ENCODE measurements at places on chromosomes 2 and 18.

DNA sequence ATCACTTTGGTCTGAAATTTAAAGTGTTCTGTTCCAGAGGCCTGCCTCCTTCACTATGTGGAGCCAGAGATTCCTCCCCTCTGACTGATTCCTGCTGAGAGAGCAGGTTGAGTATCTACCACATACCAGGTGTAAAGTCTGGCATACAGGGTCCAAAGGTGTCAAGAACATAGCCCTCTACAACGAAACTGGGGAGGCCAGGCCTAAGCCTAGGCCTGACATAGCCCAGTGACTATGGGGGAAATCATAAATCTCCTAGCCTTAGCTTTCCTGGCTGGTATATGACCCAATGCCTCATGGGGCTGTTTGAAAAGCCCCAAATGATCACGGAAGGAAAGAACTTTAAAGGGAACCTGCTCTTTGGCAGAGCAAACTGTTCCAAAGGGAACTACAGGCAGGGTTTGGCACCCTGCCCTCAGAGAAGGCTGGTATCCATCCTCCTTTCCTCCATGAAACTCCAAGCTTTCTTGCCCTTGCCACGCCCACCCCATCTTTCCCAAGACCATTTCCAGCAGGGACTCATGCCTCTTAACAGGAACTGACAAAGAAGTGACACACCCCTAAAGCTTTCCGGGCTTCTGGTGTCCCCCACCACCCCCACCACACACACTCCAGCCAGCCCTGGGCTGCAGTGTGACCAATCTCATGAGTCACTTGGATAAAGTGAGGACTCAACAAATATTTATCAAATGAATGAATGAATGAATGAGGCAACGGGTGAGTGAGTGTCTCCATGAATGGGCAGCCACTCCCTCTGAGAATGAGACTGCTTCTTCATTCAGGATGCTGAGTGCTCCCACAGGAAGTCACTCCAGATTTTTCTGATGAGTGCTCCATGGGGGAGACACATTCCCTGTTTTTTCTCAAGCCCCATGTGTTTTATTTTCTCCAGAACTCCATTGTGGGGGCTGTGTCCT is 114.5 kb upstream of the STPG4 start:
- peak; percentile 98 for DNase-seq

- DNase-seq = no peak
Observed at GRCh38 chr18:68466672-68467071, 248.2 kb downstream of the TMX3 start.

DNA sequence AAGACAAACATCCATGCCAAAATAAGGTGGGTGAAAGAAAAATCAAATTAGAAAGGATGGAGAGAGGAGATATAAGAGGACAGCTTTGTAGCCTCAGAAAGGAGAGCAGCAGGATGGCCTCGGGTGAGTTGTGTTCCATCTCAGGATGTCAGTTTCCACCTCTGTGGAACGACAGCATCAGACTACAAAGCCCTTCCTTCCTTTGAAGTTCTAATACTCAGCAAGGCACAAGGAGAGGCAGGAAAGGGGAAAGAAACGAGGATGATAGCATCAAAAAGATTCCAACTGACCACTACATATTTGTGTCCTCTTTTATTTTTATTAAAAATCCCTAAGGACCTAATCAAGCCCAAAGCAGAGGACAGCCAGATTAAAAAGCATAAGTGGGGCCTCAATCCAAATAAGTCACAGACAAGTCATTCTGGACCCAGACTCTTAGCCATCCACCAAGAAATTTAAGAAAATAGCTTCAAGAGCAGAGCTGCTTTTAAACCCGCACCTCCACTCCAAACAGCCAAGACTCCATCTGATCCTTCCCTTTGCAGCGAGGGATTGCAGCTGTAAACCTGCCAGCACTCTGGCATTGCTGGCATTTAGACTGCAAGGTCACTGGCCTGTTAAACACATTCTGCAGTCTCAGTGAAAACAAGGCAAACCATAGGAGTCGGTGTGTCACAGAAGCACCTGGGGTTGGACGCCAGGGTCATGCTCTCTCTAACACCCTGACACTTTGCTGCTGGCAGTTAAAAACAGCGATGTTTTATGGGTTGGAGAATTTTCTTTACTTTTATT is 314.5 kb upstream of the CHAC2 start:
- no peak for DNase-seq

DNA sequence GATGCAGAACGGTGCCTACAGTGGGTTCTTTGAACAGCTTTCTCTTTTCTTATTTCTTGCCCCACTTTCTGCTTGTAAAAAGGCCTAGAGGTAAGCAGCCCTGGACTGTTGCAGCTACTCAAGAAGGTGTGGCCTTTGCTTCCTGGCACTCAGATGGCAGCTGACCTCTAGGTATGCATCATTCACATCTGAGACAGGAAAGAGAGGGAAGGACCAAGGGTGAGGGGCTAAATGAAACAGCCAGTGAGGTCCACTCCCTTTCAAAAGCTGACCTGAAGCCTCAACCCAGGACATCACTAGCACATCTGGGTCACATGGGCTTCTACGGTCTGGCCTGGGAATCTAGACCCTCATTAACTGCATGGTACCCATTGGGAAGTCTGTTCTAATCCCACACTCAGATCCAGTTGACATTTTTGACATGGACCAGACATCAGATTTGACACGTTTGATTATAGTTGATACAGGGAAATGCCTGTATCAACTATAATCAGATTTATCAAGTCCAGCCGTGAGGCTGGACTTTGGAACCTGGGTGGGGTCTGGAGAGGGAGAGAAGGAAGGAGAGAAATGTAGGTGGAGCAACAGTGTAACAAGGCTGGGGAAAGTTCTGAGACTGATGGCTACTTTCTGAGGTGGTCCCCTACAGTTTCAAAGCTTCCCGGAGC is 60.2 kb downstream of the E2F6 start:
- no peak for DNase-seq
